GM04504 (cell line): ENCODE measurements at places on chromosomes 4 and X.

DNA sequence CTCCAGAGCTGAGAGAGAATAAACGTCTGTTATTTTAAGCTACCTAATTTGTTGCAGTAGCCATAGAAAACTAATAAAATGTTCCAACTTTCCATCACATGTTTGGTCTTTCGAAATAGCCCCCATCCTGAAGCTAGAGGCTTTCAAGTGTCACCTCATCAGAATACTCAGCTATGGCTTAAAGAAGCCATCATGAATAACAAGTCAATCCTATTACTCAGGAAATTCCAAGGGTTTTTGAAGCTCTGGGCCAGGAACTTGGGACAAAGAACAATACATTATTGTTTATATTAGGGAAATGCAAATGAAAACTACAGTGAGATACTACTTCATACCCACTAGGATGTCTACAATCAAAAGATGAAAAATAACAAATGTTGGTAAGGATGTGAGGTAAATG, 42.2 kb downstream of the TBCK start:
- DNase-seq: no peak

- no peak for DNase-seq
These were observed 16.7 kb downstream of the OPHN1 start for GRCh38 chrX:68416592-68416991.

DNA sequence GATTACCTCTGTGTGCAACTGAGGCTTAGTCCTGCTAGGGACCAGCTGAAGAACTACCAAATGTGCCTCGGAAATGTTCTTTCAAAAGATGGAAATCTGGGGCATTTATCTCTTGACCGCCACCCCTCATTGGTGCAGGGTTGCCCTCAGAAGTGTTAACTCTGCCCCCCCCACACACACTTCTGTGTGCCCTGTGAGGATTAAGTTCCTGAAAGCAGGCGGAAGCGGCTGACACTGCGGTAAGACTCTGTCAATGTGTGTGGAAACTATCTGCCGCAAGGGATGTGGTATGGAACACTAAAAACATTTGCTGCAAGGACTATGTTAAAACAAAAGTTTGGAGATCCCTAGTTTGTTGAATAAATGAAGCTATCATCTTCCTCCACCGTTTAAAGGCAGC, 106.9 kb upstream of the NDP start:
- no peak for DNase-seq

DNA sequence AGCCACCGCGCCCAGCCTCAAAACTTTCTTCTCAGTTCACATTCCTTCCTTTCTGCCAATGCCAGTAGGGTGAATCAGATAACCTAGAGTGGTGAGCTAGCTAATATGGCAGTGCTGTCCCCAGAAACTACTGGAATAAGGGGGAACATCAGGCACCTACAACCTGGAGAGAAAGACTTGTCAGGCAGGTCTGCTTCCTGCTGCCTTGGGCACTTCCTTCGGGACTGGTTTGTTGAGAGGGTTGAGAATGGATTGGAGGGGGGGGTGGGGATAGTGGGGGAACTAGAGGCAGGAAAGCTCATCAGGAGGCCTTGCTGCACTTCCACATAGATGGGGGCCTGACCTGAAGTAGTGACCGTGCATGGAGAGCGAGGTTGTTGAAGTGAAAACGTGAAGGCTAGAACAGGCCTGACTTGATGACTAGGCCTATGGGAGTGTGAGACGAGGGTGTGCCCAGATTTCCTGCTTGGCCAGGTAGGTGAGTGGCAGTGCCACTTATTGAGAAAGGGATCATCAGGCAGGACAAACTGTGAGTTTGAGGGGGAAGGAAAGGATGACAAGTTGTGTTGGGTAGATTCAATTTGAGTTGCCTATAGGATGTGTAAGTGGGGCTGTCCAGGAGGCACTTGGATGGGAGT, 33.4 kb downstream of the SLC25A5 start:
- DNase-seq: no peak

DNA sequence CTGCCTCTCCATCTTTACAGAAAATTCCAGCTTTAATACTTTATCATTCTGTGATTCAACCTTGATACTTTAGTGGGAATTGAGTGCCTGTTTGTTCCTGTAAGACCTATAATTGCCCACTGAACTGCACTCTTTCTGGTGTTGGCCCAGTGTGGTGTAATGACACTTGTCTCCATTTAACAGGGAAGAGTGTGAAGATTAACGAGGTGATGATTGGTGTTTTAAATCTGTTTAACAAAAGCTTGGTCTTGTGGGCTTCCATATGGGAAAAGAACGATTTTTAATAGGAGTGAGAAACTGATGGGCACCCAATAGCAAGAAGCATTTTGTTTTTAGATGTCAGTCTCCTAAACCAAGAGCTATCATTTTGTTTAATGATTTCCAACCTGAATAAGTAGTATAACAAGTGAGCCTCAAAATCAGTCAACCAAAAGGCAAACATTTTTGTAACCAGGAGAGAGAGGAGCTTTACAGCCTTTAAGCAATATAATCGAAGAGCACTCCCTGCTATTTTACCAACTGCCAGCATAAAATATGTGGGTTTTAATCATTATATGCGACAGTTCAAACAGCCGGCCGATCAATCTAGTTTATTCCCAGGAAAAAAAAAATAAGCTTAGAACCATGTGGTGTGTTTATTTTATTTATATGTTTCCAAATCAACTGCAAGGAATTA, 50.2 kb downstream of the SUPT20HL1 start:
- DNase-seq: no peak

- DNase-seq: no peak
These were observed 11.8 kb downstream of the EDA start for GRCh38 chrX:69627744-69628143.

DNA sequence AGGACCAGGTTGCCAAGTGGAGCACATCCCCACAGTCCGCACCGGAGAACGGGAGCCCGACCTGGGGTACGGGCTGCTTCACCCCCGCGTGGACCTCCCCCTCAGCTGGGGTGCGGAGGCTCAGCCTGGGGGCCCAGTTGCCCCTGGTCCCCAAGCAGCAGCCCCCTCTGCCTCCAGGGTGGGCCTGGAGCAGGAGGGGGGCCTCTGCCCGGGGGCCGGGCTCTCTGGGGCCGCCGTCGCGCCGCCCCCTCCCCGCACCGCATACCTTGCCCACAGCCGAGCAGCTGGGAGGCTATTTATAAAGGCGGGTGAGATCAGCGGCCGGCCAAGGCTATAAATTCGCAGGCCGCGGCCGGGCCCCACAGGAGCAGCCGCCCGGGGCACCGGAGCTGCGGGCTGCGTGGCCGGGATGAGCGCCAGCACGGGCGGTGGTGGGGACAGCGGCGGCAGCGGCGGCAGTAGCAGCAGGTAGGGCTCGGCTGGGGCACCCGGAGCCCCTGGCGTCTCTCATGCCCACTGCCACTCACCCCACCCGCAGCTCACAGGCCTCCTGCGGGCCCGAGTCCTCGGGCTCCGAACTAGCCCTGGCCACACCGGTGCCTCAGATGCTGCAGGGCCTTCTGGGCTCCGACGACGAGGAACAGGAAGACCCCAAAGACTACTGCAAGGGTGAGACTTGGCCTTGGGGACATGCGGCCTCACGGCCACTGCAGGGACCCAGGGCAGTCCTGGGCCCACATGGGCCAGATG, at the start of gene SRPK3:
Gene SRPK3, plus strand, starts transcription at position 364 of the 750 bp plus-strand sequence. Its CDS starts 46 bp downstream, at position 410.
- no peak for DNase-seq

GRCh38 chr4:113316879-113317278, 267.4 kb downstream of the ANK2 start:
- no peak for DNase-seq

GRCh38 chrX:39602195-39602594, 495.6 kb downstream of the BCOR start:
- no peak for DNase-seq

- DNase-seq: no peak
These were observed 68.7 kb upstream of the ENPP6 start for GRCh38 chr4:184286358-184286757.

- no peak for DNase-seq
These were observed 71.8 kb downstream of the RTL9 start for GRCh38 chrX:110430293-110431076.
